ENCODE measurements at places on chromosomes 1 and 21. TPM values are rescaled to one million over a fixed set of nuclear protein-coding genes. Genes with fewer than 3 reads are reported as not detected.

- no peak for DNase-seq
- H3K27me3 ChIP-seq = no peaks in the 10 kb centered on the region
- no peaks in the 10 kb centered on the region for H3K36me3 ChIP-seq
- H3K4me1 ChIP-seq = no peaks in the 10 kb centered on the region
- H3K4me3 ChIP-seq = no peak overlapping the region
These were observed 98.6 kb upstream of the PLD5 start for GRCh38 chr1:242623119-242623518.

- no peak overlapping the region for H3K27ac ChIP-seq
- no peaks in the 10 kb centered on the region for H3K4me1 ChIP-seq
- no peak for DNase-seq
- no peaks in the 10 kb centered on the region for H3K36me3 ChIP-seq
- no peak overlapping the region for H3K4me3 ChIP-seq
- H3K27me3 ChIP-seq = no peaks in the 10 kb centered on the region
These were observed 44.0 kb downstream of the HTR6 start for GRCh38 chr1:19708567-19709110.

DNA sequence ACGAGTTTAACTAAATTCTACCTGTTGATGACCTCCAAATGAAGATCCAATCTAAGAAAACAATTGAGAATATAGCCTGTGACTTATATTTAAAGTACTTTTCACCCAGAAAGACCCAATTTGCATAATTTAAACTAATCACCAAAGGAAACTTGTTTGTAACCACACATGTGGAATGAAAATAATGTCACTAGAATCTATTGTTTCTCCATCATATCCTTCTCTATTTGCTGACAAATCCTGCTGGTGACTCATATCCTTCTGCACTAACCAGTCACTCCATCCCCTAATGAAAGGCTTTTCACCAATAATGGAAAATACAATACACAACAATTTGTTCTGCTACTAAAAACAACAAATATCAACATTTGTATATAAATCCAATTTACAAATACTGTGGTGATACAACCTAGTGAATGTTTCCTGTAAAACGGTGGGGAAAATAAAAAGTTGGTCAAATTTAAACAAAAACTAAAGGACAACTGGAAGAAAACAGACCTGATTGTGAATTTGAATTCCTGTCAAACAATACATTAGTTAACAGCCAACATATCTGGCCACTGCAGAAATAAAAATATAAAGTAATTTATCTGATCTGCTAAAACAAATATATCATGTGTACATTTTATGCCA lies 6.5 kb downstream of the PTP4A2 start:
- H3K27me3 ChIP-seq = no peaks in the 10 kb centered on the region
- peak overlapping the region; percentile 95 for H3K27ac ChIP-seq

DNA sequence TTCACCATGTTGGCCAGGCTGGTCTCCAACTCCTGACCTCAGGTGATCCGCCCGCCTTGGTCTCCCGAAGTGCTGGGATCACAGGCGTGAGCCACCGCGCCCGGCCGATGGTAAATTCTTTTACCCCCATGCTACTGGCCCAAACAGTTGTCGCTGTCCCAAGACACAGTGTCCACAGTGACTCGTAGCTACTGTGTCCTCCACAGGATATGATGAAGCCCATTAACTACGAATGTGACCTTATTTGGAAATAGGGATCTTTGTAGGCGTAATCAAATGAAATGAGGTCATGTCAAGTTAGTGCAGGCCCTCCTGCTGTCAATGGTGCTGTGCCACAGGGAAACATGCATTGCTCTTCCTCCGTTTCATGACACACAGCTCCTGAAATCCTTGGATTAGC lies 8.5 kb downstream of the FNDC10 start:
- H3K27ac ChIP-seq = no peak overlapping the region
- DNase-seq = no peak
- no peaks in the 10 kb centered on the region for H3K4me1 ChIP-seq
- no peaks in the 10 kb centered on the region for H3K36me3 ChIP-seq

- H3K27me3 ChIP-seq = no peaks in the 10 kb centered on the region
- H3K27ac ChIP-seq = peak within 1 kb of the TSS; percentile 74
- peaks cover 12% of the 10 kb centered on the region for H3K4me1 ChIP-seq
- DNase-seq = peak; percentile 74
- H3K4me3 ChIP-seq = peak within 1 kb of the TSS; percentile 65
These were observed at the start of gene ISG15 for GRCh38 chr1:1013105-1013921. TSS of gene ISG15 (plus strand) at chr1:1013497. CDS start at chr1:1013574, 77 bp downstream.

GRCh38 chr1:235473806-235474205 lies 30.4 kb downstream of the B3GALNT2 start:
- no peak for DNase-seq
- H3K4me3 ChIP-seq = no peak overlapping the region

- no peaks in the 10 kb centered on the region for H3K36me3 ChIP-seq
These were observed 90.0 kb downstream of the VWA5B1 start for GRCh38 chr1:20380616-20381035.

GRCh38 chr1:5254131-5254725 lies 599.8 kb downstream of the AJAP1 start:
- no peak overlapping the region for H3K4me3 ChIP-seq
- no peaks in the 10 kb centered on the region for H3K4me1 ChIP-seq
- no peak for DNase-seq
- H3K27me3 ChIP-seq = peaks cover 5% of the 10 kb centered on the region
- no peak overlapping the region for H3K27ac ChIP-seq
- no peaks in the 10 kb centered on the region for H3K36me3 ChIP-seq

- peaks cover 10% of the 10 kb centered on the region for H3K4me1 ChIP-seq
- no peak for DNase-seq
- peak overlapping the region; percentile 85 for H3K4me3 ChIP-seq
- no peaks in the 10 kb centered on the region for H3K27me3 ChIP-seq
These were observed 740 bp downstream of the DSTYK start for GRCh38 chr1:205210756-205211168.

GRCh38 chr21:25925936-25926335 lies 191.2 kb downstream of the GABPA start:
- no peak overlapping the region for H3K27ac ChIP-seq
- no peaks in the 10 kb centered on the region for H3K36me3 ChIP-seq
- no peaks in the 10 kb centered on the region for H3K27me3 ChIP-seq
- DNase-seq = no peak

- no peaks in the 10 kb centered on the region for H3K27me3 ChIP-seq
- H3K4me1 ChIP-seq = no peaks in the 10 kb centered on the region
- no peak overlapping the region for H3K4me3 ChIP-seq
- peaks cover 6% of the 10 kb centered on the region for H3K36me3 ChIP-seq
These were observed 9.2 kb downstream of the IKBKE start for GRCh38 chr1:206479183-206480125.

DNA sequence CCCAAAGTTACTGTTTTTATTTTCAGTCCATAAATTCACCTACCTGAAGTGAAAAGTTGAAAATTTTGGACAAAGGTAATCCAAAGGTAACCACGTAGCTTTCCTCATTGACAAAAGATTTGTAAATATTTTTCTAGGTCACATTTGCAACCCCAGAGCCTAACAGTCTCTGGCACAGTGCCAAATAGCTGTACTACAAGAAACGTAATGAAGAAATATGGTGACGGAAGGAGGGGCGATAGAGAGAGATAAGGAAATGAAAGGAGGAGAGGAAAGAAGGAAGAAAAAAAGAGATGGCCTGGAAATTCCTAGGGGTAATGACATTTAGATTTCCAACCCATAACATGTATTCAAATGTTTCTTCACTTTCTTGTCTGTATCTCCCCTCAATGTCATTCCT lies 159.4 kb downstream of the BARHL2 start:
- peak overlapping the region; percentile 4 for H3K4me3 ChIP-seq
- DNase-seq = no peak
- H3K36me3 ChIP-seq = no peaks in the 10 kb centered on the region
- peak overlapping the region; percentile 83 for H3K27ac ChIP-seq

DNA sequence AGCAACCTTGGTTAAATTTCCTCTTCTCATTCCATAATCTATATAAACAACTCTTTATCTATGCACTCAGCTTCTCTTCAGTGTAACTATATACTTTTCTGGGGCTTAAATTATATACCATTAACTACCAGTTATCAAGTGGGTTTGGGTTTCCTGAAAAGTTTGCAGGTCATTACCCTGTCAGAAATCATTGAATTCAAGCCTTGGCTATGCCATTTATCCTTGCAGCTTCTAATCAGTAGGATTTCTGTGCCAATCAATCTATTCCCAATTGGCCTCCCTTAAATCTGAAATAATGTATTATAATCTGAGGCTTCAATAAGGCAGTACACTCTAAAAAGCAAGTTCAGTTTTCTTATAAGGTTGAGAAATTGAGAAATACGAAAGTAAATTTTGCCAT lies 466.5 kb downstream of the NCAM2 start:
- H3K27me3 ChIP-seq = no peaks in the 10 kb centered on the region
- H3K4me3 ChIP-seq = no peak overlapping the region
- H3K27ac ChIP-seq = no peak overlapping the region
- no peak for DNase-seq
- H3K36me3 ChIP-seq = no peaks in the 10 kb centered on the region

DNA sequence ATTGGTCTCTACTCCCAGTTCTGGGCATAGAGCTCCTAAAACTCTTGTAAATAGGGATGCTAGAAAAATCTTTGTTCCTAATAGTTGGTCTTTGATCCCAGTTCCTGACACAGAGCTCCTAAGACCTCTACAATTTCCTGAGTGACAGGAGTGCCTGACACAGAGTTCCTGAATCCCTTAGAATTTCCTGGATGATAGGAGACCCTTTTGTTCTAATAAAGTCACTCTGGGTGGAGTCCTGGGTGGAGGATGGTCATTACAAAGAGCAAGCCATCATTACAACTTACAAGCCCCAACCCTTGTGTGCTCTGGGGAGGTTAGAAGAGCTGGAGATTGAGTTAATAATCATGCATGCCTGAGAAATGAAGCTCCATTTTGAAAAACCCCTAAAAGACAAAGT lies 58.4 kb downstream of the ZZZ3 start:
- no peak overlapping the region for H3K4me3 ChIP-seq
- DNase-seq = no peak
- peaks cover 40% of the 10 kb centered on the region for H3K36me3 ChIP-seq
- H3K4me1 ChIP-seq = no peaks in the 10 kb centered on the region
- H3K27me3 ChIP-seq = no peaks in the 10 kb centered on the region

The THEMIS2 gene
- 3.1 TPM for total RNA-seq

The RCAN3 gene
- 27.4 TPM for total RNA-seq

The UMODL1 gene
- not detected for total RNA-seq

The FCRLA gene
- not detected for total RNA-seq

Measured in PC-9 (cell line).